ENCODE measurements at places on chromosomes 7 and 10. TPM values are rescaled to one million over a fixed set of nuclear protein-coding genes. Genes with fewer than 3 reads are reported as not detected.

Gene GTF2IRD1
- total RNA-seq, result 5.3 TPM

Gene MKI67
- total RNA-seq, result 234 TPM

Gene LLCFC1
- total RNA-seq, result not detected

DNA sequence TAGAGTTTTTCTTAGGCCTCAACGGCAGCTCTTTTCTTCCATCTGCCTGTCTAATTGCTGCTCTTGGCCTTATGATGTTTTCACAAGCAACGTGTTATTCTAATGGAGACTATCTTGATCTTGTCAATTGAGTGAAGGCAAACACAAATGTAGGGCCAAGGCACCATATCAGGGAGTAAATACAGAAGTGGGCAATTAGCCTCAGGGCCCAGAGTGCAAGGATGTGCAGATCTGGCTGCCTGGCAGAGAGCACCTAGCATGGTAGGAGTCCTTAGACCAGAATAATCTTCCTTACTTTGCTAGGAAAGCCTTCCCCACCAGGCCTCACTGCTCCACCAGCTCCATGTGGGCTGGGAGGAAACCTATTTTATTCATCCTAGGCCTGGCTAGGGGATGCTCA, 590.9 kb downstream of the LRMDA start:
- H3K27ac ChIP-seq, result no peak overlapping the region
- no peaks in the 10 kb centered on the region for H3K4me1 ChIP-seq
- H3K27me3 ChIP-seq, result no peaks in the 10 kb centered on the region
- no peak overlapping the region for H3K4me3 ChIP-seq
- no peaks in the 10 kb centered on the region for H3K36me3 ChIP-seq

GRCh38 chr10:44995914-44996669, 4.6 kb upstream of the ZNF22 start:
- no peaks in the 10 kb centered on the region for H3K27me3 ChIP-seq
- peaks cover 6% of the 10 kb centered on the region for H3K36me3 ChIP-seq
- no peak overlapping the region for H3K27ac ChIP-seq
- DNase-seq, result no peak

- peaks cover 16% of the 10 kb centered on the region for H3K4me1 ChIP-seq
- peak; percentile 59 for DNase-seq
- no peaks in the 10 kb centered on the region for H3K36me3 ChIP-seq
- H3K4me3 ChIP-seq, result no peak overlapping the region
Measured at GRCh38 chr7:116802746-116803152, 59.6 kb upstream of the CAPZA2 start.

DNA sequence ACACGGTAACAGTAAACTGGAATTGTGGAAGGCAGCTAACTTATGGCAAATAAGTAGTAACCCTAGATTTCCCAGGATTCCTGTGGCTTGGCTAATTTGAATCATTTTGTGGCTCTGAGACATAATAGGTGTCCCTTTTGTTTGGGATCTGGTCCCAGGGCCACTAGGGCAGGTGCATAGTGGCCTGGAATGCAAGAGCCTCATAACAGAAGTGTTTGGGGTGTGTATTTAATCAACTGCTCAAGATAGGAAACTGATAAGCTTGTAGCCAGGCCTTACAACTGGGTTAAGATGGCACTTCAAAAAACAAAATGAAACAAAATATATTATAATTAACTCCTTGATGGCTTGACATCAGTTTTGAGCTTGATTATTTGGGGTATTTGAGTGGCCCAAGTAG, 541.8 kb downstream of the ETV1 start:
- no peaks in the 10 kb centered on the region for H3K27me3 ChIP-seq
- H3K4me1 ChIP-seq, result no peaks in the 10 kb centered on the region
- H3K27ac ChIP-seq, result no peak overlapping the region
- no peak overlapping the region for H3K4me3 ChIP-seq
- DNase-seq, result no peak

DNA sequence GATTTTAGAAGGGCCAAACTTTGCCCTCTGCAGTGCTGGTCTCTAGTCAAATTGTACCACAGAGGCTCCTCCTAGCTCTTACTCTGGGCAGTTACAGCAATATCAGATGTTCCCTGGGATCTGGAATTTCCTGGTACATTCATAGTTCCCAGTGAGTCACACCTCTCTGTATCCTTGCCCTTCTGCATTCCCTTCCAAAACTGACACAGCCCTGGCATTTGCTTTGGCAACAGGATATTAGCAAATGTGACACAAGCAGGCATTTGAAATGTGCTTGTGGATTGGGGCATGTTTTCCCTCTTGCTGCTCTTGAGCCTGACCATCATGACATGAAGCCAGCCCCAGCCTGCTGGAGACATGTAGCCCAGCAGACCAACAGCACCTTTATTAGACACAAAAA, 284.7 kb upstream of the AKR1E2 start:
- H3K27ac ChIP-seq, result no peak overlapping the region
- H3K4me3 ChIP-seq, result no peak overlapping the region
- H3K36me3 ChIP-seq, result no peaks in the 10 kb centered on the region
- H3K27me3 ChIP-seq, result peaks cover 16% of the 10 kb centered on the region

GRCh38 chr7:30734497-30734896, 17.4 kb upstream of the INMT start:
- H3K4me1 ChIP-seq, result peaks cover 54% of the 10 kb centered on the region
- no peak overlapping the region for H3K4me3 ChIP-seq
- no peaks in the 10 kb centered on the region for H3K36me3 ChIP-seq
- DNase-seq, result no peak

Measured in activated CD4-positive, alpha-beta T cell treated with anti-CD3 and anti-CD28 coated beads for 36 hours (primary cell).